Stimulated activated CD4-positive, alpha-beta T cell treated with anti-CD3 and anti-CD28 coated beads, Interleukin-4, amount 100 ng/mL, for 24 hours (primary cell): ENCODE measurements at places on chromosomes 16 and 17.
A peak's percentile ranks its signal among the peaks of the same experiment; 100 is the strongest.

- DNase-seq: no peak
Measured at GRCh38 chr16:72852421-72852820, 195.5 kb downstream of the ZFHX3 start.

DNA sequence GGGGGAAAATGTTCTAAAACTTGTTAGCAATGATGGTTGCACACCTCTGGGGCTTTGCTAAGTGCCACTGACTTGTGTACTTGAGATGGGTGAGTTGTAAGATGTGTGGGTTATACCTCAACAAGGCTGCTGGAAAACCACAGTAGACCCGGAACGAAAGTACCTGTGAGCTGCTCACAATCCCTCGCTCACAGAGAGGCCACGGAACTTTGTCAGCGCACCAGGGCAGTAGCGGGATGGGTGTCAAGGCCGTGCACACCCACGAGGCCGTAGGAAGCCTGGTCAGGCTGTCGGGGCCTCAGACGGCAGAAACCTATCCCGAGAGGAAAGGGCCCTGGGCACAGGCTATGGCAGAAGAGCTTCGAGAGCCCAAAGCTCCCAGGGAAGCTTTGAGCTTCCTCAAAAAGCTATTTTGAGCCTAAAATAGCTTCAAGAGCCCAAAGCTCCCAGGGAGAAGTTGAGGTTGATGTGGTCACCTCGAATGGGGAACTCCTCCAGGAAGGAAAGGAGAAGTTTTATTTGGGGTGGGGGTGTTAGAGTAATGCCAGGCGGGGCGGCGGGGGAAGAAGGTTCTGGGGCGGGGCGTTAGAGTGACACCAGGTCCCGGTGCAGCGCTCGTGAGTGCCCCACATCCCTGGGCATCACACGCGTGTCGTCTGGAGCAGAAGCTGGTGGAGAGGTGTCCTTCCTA, 19.0 kb downstream of the CBFA2T3 start:
- DNase-seq: peak; percentile 16

DNA sequence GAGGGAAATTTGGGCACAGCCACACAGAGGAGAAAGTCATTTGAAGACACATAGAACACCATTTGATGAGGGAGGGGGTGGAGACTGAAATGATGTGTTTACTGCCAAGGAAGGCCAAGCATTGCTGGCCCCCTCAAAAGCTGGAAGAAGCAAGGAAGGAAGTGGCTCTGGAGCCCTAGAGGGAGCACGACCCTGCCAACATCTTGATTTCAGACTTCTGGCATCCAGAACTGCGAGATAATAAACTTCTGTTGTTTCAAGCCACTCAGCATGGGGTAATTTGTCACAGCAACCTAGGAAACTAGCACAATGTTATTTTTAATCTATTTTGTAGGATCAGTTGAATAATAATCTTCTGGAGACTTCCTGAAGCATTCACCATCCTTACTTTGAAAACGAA, 314.8 kb upstream of the GOT2 start:
- DNase-seq: no peak

DNA sequence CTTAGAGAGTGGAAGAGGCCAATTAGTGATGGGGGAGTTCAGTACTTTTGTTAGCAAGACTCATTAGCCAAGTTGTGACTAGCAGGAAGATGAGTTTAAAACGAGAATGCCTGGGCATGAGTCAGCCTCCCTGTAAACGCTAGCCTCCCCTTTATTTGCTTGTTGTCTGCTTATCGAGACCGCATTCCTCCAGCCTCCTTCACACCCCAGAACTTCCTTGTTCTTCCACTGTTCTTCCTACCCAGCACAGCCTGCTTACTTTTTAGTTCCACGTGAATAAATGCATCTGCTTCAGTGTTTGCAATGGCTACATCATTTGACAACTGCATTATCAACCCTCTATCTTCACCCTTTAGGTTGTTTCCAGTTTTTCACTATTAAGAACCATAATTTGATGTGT, 20.2 kb upstream of the OR3A1 start:
- no peak for DNase-seq

- no peak for DNase-seq
Measured at GRCh38 chr17:20935740-20936139, 107.1 kb downstream of the USP22 start.

DNA sequence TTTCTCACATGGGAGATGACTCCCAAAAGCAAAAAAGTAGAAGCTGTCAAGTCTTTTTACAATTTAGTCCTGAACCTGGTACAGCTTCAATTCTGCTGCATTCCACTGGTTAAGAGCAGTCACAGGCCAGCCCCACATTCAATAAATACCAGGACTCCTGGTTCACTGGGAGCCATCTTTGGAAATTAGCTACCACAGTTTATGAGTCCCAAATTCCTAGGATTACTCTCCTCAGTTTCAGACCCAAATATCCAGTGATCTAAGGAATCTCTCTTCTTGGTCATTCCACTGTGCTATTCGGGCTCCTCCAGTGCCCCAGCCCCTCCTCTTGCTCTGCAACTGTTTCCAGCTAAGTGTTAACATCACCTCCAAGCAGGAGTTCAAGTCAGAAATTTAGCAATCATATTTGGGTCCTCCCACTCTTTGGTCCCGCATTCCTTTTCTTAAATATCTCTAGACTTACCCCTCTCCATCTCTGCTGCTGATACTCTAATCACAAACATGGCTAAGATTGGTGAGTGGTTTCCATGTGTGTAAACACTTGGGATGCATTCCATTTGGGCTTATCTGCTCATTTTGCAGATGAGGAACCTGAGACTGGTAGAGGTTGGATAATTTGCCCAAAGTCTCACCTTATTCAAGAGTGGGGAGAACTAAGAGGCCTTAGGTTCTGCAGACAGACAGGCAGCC, 9.6 kb upstream of the WIPF2 start:
- DNase-seq: no peak

DNA sequence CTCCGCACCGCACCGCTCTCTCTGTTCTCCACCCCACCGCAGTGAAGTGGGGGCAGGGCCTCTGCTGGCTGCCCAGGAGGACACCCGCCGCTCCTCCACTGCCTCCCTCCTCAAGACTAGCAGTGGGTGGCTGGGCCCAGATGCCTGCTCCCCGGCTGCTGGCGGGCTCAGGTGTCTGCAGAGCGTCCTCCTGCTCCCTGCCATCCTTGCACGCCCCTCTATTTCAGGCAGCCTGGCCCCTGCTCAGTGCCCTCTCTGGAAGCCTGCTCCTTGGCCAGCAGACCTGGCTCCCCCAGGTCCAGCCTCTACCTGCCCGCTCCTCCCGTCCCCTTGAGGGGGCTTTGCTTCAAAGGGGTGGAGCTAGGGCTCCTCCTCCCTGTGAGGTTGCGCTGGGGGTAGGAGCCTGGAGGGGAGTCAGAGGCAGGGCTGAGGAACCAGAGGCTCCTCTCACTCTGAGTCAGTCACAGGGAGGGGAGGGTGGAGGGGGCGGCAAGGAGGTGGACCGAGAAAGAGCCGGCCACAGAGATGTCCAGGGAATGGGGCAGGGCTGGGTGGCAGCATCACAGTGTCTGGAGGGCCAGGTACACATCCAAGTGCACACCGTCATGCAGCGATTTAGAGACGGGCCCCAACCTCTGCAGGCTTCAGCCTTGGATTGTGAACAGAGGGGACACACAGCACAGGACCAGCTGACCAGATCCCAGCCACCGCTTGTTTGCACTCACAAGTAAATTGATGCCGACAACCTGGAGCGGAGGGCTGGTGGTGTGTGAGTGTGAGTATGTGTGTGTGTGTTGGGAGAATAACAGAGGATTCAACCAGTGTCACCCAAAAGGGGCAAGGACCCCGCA, 9.8 kb upstream of the TMEM92 start:
- no peak for DNase-seq

GRCh38 chr17:78144147-78144719, 2.0 kb upstream of the C17orf99 start:
- DNase-seq: no peak

- no peak for DNase-seq
Measured at GRCh38 chr17:1126250-1126797, 53.5 kb downstream of the ABR start.

GRCh38 chr17:73550556-73550955, 93.7 kb downstream of the SDK2 start:
- no peak for DNase-seq

GRCh38 chr16:3157229-3158025, 22.6 kb downstream of the ZNF213 start:
- peak; percentile 50 for DNase-seq

- DNase-seq: no peak
Measured at GRCh38 chr16:24257958-24258357, 1.8 kb downstream of the CACNG3 start.

- DNase-seq: no peak
Measured at GRCh38 chr16:11717811-11718210, 24.8 kb downstream of the TXNDC11 start.

GRCh38 chr17:142102-142661, 4.8 kb downstream of the SCGB1C2 start:
- DNase-seq: peak; percentile 26

DNA sequence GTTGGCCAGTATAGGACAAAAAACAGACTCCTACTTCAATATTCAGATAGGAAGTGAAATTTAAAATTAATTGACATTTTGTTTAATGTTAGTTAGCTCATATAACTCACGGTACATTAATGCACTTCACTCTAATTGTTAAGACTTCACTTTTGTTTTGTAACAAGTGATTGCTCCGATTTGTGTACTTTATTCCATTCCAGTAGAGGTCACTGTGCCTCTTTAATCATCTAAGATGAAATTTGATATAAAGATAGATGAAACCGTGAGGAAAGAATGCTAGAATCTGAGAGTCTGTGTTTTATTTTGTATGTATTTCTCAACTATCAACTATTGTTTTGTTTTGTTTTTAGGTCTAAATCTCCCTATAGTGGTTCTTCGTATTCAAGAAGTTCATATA, 29.0 kb downstream of the RBBP6 start:
- DNase-seq: no peak

- DNase-seq: no peak
Measured at GRCh38 chr17:18380471-18381157, 3.0 kb downstream of the EVPLL start.

- no peak for DNase-seq
Measured at GRCh38 chr16:51450909-51451308, 299.8 kb upstream of the SALL1 start.

DNA sequence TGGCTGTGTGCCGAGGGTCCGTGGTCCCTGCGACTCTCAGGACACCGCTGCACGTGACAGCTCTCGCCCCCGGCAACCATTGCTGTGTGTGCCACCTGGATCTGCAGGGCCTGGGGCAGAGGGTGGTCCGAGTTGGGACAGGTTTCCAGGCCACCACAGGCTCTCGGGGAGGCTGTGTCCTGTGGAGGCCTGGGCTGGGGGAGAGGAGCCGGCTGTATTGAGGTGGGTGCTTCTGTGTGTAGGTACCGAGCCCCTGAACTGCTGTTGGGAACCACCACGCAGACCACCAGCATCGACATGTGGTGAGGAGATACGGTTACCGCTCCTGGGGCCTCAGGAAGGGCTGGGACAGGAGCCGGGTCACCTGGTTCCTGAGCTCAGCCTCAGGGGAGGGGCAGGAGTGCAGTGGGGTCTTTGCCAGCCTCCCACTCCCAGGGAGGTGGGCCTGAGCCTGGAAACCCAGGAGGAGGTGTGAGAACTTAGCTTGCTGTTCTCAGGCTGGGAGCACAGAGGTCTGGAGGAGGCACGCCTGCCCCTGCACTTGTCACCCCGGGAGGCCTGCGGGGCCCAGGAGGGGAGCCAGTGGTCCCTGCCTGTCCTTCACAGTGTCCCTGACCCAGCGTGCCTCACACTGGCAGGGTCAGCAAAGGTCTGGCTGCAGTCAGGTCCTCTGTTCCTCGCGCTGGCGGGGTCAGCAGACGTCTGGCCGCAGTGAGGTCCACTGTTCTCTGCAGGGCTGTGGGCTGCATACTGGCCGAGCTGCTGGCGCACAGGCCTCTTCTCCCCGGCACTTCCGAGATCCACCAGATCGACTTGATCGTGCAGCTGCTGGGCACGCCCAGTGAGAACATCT, 7.3 kb downstream of the SPATA2L start:
- no peak for DNase-seq

DNA sequence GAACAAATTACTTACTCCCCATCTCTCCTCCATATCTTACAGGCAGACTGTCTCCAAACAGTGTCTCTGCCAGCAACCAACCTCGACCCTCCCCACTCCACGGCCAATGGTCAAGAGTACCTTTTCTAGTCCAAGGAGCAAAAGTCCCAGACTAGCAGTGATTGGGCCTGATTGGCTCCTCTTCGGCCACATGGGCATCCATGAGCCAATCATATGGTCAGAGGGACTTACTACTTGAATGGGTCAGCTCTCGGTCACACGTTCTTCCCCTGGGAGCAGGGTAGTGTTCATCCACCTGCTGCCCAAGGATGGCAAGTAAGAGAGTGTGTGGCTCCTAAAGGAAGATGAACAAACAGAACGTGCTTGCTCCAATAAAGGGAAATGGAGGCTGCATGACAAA, 84.6 kb downstream of the C16orf78 start:
- no peak for DNase-seq

DNA sequence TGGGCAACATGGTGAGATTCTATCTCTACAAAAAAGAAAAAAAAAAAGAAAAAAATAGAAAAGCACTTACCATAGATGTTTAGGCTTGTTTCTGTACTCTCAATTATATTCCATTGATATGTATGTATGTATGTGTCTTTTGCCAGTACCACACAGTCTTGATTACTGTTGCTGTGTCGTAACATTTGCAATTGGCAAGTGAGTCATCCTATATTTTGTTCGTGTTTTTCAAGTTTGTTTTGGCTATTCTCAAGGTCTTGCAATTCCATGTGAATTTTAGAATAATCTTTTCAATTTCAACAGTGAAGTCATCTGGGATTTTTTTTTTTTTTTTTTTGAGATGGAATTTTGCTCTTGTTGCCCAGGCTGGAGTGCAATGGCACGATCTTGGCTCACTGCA, 19.3 kb downstream of the SPECC1 start:
- no peak for DNase-seq

DNA sequence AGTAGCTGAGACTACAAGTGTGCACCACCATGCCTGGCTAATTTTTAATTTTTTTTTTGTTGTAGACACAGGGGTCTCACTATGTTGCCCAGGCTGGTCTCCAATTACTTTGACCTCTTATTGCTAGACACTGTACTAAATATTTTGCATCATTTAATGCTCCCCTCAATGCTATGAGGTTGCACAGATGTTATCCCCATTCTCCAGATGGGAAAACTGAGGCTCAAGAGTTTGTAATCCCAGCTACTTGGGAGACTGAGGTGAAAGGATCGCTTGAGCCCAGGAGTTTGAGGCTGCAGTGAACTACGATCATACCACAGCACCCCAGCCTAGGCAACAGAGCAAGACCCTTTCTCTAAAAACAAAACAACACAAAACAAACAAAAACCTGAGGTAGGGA, 443.3 kb upstream of the C16orf82 start:
- DNase-seq: no peak

- no peak for DNase-seq
Measured at GRCh38 chr16:2276368-2277195, 8.7 kb upstream of the RNPS1 start.

- no peak for DNase-seq
Measured at GRCh38 chr17:78387977-78388941, 9.8 kb downstream of the PGS1 start.
